SW 1271 (cell line): ENCODE measurements at places on chromosomes 6 and 20.
A peak's percentile ranks its signal among the peaks of the same experiment; 100 is the strongest.

DNA sequence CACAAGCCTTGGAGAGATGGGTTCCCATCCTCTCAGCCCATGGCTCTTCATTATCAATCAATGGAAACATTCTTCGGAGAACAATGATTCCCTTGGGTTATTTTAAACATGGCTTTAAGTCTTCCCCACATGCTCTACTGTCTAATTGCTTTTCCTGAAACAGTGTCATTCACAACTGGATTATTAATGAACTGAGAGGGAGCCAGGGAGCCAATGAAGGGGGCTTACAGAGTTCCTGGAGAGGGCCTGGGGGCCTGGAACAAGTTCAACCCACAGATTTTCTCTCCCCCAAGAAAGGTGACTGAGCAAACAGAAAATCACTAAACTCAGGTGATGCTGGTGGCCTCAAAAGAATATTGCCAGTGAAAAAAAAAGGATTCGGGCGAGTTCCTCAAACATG is 1.3 kb upstream of the PPP1R16B start:
- no peak for DNase-seq

- no peak for DNase-seq
These were observed 19.0 kb upstream of the TRDN start for GRCh38 chr6:123655521-123656306.

- DNase-seq, result no peak
These were observed 59.8 kb downstream of the CDK19 start for GRCh38 chr6:110755411-110755834.

GRCh38 chr6:135624402-135625295 is 127.1 kb upstream of the AHI1 start:
- DNase-seq, result no peak

- no peak for DNase-seq
These were observed 113.4 kb downstream of the EYA2 start for GRCh38 chr20:47007826-47008655.

- DNase-seq, result no peak
These were observed 9.0 kb downstream of the CST9 start for GRCh38 chr20:23596579-23597250.

- no peak for DNase-seq
These were observed 85.7 kb upstream of the RGS17 start for GRCh38 chr6:153216789-153217188.

- no peak for DNase-seq
These were observed 29.1 kb downstream of the ZDHHC14 start for GRCh38 chr6:157410045-157410444.

GRCh38 chr6:1615853-1616420 is 6.2 kb downstream of the FOXC1 start:
- no peak for DNase-seq

GRCh38 chr20:10560686-10561085 is 113.1 kb downstream of the JAG1 start:
- no peak for DNase-seq

- DNase-seq, result no peak
These were observed 175.4 kb upstream of the FLRT3 start for GRCh38 chr20:14512839-14513238.

DNA sequence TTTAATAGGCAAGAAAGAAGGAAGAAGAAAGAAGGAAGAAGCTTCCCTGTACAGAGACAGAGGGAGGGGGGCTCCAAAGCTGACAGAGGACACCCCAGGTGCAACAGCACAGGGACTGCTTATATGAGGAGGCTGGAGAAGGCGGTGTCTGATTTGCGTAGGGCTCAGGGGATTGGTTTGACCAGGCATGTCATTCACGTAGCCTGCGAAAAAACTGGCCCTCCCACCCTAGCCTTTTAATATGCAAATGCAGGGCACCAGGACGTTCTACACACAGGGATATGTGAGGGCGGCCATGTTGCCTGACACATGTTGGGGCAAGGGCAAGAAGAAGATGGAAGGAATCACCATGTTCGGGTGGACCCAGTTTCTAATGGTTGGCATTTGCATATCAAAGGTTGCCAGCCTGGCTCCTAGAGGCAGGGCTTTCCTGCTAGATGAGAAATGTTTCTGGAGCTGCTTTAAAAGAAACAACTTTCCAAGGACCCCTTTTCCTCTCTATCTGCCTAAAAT is 305.4 kb upstream of the CDYL start:
- no peak for DNase-seq

DNA sequence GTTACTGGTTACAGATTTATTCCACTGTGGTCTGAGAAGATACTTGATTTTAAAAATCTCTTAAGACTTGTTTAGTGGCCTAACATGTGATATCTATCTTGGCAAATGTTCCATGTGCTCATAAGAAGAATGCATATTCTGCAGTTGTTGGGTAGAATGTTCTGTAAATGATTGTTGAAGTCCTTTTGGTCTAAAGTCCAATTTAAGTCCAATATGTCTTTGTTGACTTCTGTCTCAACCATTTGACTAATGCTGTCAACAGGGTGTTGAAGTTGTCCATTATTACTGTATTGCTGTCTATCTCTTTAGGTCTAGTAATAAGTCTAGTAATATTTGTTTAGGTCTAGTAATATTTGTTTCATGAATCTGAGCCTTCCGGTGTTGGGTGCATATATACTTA is 387.8 kb upstream of the RUNX2 start:
- DNase-seq, result no peak

GRCh38 chr20:10781526-10781925 is 107.7 kb upstream of the JAG1 start:
- no peak for DNase-seq

GRCh38 chr6:157148391-157149323 is 174.7 kb downstream of the TMEM242 start:
- DNase-seq, result peak; percentile 79

- no peak for DNase-seq
These were observed 221.5 kb downstream of the RNGTT start for GRCh38 chr6:88741939-88742338.

DNA sequence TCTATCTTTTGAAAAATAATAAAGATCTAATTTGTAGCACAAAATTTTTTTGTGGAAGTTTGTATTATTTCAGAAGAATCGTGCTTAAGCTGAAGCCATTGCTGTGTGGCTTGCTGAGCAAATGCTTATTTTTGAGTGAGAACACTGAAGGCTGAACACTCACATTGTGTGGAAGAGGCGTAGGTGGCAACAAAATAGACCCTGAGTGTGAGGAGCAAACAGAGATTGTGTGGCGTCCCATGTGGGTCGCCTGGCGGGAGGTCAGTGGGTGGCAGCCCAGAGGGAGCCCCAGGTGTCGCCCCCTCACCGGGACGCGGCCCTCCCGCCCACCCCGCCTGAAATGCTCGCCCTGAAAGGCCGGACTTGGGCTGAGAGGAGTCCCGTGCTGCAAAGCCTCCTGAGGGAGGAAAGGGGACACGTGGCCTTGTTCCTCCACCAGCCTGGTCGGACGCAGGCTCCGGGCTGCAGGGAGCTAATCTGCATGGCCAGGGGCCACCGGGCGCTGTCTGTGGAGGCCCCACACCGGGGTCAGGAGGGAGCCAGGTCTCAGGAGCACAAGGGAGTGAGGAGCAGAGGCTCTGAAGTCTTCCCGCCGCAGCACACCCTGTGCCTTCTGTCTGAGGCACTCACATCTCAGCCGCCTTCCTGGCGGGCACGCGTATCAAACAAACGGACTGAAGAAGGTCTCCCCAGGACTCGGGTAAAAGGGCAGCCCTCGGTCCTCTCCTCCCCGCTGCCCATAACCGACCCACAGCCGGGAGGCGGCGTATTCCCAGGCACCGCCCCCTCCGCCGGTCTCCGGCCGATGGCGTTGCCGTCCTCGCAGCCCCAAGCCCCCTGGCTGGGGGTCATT is 15.9 kb downstream of the DDO start:
- DNase-seq, result no peak

- DNase-seq, result no peak
These were observed 132.4 kb downstream of the CFAP61 start for GRCh38 chr20:20184706-20185105.

GRCh38 chr20:17843246-17844132 is 125.1 kb downstream of the SNX5 start:
- peak; percentile 93 for DNase-seq

DNA sequence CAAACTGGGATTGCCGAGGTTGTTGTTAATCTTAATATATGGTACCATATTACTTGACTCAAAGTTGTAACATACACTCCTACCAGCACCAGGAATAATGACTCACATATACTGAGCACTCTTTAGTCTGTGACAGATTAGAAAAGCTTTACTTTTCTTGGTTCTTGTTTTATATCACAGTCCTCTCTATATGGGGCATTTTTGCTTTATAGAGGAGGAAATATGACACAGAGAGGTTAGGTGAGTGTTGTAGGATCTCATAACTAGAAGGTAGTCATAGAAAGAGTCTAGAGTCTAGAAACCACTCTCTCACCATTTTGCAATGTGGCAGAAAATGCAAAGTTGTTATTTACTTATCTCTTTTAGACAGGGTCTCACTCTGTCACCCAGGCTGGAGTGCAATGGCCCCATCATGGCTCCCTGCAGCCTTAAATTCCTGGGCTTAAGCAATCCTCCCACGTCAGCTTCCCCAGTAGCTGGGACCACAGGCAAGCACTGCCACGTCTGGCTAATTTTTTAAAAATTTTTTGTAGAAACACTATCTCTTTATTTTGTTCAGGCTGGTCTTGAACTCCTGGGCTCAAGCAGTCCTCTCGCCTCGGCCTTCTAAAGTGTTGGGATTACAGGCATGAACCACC is 13.4 kb downstream of the TRIM38 start:
- DNase-seq, result no peak

DNA sequence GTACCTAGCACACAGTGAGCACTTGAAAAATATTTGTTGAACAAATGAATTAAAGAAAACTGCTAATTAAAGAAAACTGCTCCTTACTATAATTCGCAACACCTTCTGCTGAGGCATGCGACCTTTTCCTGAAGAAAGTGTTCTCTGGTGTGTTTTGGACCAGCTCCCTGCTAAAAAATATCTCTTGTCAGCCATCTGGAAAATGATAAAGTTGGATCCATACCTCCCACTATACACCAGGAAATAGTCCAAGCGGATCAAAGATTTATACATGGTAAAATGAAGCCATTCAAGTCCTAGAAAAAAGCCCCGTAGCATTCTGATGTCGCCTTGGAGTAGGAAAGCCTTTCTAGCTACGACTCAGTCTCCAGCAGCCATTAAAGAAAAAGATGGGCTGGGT is 43.3 kb downstream of the OVOL2 start:
- DNase-seq, result no peak

GRCh38 chr6:48747040-48747439 is 636.0 kb upstream of the PTCHD4 start:
- DNase-seq, result no peak

- DNase-seq, result no peak
These were observed 32.9 kb downstream of the CRISP1 start for GRCh38 chr6:49833386-49833785.

GRCh38 chr6:44342052-44342451 is 398 bp upstream of the SPATS1 start:
- DNase-seq, result no peak

GRCh38 chr20:7989379-7989778 is 30.2 kb downstream of the TMX4 start:
- no peak for DNase-seq

DNA sequence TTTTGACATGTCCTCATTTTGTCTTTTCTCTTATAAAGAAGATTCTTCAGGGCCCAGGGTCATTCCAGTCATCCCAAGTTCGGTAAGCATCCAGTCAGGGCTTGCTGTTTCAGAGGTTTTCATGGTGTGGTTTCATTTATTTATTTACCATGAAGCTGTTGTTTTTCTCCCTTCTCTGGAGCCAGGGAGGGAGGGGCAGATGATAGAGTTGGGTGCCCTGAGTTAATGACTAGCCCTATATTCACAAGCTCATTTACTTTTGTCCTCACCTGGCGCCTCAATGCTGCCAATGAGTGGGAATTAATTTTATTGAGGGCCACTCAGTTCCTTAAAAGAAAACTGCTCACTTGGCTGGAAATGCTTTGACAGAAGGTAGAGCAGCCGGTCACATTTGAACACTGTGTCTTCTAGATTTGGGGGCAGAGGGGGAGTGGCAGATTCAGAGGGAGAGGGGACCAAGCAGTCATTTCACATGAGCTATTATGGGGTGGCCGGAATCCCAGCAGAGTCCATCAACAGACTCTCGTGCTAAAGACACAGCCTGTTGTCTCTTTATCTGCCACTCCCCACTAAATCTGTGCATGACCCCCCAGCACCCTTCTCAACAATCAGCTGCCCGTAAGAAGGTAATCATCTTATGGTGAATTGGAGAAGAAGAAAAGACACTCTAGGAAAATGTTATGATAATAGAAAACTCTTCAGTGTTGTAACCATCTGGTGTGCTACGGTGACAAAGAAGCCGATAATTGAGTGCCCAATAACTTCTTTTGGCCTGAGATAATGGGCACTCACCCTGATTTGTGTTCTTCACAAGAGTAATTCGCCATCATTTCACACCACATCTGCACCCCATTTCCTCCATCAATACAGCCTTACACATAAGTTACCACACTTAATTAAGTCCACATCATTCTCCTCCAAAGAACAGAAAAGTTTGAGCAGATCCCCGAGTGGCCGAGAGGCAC is 573.5 kb upstream of the JAG1 start:
- DNase-seq, result no peak

DNA sequence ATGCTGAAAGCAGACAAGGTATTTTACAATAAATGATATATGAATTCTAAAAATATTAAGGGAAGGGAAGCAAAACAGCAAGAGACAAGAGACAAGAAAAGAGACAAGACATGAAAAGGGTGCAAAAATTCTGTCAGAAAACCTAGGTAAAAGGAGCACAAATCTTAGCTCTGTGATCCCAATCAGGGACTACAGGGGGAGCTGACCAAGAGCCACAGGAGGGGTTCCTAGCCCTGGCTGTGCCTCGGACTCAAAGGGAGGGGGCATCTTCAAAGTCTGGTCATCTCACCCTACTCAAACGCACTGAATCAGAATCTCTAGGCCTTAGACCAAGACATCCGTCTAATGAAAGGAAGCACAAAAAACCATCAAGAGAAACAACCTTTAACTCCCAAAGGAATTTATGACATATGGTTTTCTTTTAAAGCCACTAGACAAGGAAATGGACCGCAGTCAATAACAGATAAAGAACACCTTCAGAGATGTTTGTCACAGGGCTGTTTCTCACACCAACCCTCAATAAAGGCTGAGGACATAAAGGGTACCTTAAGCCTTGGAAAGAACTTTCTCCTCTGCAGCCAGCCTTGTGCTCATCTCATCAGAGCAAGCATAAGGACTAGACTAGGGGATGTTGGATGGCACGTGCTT is 130.4 kb upstream of the CDYL start:
- DNase-seq, result no peak

DNA sequence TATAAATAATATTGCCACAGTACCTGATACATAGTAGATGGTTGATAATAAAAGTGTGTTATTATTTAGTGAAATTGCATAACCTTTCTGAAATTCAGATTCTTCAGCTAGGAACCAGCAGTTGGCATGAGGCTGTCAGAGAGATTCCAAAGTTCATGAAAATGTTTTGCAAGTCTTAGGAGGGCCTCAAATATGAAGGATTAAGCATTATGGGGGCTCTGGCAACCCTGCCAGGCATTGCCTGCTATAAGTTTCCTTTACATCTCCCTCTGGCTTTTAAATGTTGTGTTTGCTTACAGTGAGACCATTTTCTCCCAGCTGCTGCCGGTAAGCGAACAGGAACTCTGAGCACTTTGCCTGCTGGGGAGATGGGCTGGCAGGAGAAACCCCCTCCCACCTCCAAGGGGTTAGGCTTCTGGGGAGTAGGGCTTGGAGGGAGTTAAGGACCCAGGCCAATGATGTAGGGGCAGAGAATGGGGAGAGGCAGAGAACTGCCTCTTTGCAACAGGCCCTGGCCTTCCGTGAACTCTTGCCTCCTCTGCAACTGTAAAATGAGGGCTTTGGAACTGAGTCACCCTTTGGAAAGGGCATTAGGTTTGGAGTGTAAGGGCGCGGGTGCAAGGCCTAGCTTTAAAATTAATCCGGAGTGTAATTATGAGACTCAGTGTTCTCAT is 33.2 kb upstream of the KIF3B start:
- DNase-seq, result no peak
